ENCODE measurements at places on chromosomes 4 and X.

GRCh38 chrX:110012818-110013485, 10.0 kb downstream of the TMEM164 start:
- DNase-seq: no peak

DNA sequence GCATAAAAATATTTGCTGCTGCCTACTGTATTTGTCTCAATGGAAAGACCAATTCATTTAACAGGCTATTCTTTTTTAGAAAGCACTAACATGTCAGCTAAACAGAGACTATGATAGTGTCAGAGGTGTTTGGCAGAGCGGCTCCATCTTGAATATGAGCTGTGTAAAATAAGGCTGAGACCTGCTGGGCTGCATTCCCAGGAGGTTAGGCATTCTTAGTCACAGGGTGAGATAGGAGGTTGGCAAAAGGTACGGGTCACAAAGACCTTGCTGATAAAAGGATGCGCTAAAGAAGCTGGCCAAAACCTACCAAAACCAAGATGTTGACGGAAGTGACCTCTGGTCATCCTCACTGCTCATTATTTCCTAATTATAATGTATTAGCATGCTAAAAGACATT, 41.8 kb downstream of the NPY5R start:
- DNase-seq: no peak

DNA sequence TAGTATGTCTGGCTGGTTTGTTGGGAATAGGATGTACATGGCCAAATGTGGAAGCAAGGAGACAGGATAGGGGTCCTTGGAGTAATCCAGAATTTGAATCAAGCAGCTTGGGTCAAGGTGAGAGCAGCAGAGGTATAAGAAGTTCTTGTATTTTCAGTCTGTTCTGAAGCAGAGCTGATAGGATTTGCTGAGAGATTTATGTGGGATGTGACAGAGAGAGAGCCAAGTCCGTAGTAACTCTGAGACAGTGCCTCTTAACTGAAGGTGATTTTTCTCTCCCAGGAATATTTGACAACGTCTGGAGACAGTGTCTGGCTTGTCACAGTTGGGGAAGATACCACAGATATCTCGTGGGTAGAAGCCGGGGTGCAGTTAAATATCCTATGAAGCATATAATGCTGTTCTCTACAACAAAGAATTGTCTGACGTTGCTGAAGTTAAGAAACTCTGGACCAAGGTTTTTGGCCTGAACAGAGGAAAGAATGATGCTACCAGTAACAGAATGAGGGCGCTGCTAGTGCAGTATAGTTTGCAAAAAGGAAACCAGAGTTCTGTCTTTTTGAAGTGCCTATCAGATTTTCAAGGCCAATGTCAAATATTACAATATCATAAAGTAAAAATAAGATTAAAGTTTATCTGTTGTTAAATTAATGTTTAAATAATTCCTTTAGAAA, 184.0 kb downstream of the ARHGAP24 start:
- DNase-seq: no peak

- peak; percentile 56 for DNase-seq
Observed at GRCh38 chr4:174714393-174715211, 114.4 kb downstream of the GLRA3 start.

DNA sequence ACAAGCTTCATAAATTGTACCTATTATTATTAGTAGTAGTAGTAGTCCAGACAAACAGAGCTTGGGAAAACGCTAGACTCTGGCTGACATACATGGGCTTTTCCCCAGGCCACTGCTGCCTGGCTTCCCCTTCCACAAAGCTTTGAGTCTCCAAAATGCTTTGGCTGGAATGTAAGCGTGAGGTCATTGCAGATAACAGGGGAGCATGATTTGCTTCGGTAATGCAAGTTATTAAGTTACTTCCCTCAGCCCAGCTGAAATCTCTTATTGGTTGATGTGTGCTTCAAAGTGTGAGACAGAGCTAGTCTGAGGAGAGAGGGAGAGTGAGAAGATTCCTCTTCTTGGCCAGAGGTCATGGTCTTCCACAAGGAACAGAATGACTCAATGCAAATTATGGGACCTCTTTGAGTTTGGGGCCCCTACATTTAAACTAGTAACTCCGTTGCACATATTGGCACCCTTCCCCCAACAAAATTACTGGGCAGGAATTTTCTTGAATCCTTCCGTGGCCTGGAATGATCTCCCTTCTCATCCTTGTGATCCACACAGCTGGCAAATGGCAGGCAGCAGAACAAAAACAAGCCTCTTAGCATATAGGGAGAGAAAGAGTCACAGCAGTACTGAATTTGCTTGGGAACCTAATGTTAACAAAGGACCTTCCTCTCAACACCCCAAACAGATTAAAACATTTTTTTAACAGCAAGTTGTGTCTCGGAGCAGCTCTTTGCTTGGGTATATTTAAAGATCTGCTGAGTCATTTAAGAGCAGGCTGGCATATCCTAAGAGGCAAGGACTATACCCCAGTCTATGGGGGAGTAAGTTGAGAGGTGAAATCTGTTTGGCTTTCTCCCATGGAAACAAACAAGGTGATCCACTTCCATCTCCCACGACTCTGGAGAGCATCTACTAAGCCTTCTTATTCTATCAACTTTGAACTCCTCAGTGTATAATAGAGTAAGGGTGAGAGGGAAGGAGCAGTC, 19.9 kb downstream of the AR start:
- no peak for DNase-seq

- DNase-seq: no peak
Observed at GRCh38 chrX:34619920-34620319, 37.2 kb downstream of the TMEM47 start.

Measured in GM13976 (cell line).